CD8-positive, alpha-beta memory T cell (primary cell): ENCODE measurements at places on chromosomes 16 and 17.

DNA sequence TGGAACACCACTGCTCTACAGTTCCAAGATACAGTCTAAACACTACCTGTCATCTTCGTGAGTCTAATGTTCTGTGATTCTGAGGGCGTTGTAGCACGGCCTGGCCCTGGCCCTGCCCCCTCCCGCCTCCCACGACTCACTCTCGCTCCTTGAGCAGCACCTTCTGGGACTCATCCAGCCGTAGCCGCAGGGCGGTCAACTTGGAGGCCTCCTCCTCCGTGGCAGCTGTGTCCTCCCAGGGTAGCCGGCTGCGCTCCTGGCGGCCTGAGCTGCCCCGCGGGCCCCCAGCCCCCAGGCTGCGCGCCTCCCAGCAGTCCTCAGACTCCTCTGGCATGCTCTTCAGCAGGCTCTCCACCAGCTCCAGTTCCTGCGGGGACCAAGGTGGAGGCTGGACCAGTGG, 10.6 kb downstream of the CCDC102A start:
- no peak for DNase-seq
- H3K27ac ChIP-seq: no peak overlapping the region
- H3K27me3 ChIP-seq: no peaks in the 10 kb centered on the region
- no peak overlapping the region for H3K4me3 ChIP-seq

- no peak overlapping the region for H3K4me3 ChIP-seq
- DNase-seq: no peak
- H3K27me3 ChIP-seq: no peaks in the 10 kb centered on the region
- peaks cover 58% of the 10 kb centered on the region for H3K36me3 ChIP-seq
- H3K27ac ChIP-seq: no peak overlapping the region
These were observed 27.4 kb downstream of the NDEL1 start for GRCh38 chr17:8463099-8463498.

DNA sequence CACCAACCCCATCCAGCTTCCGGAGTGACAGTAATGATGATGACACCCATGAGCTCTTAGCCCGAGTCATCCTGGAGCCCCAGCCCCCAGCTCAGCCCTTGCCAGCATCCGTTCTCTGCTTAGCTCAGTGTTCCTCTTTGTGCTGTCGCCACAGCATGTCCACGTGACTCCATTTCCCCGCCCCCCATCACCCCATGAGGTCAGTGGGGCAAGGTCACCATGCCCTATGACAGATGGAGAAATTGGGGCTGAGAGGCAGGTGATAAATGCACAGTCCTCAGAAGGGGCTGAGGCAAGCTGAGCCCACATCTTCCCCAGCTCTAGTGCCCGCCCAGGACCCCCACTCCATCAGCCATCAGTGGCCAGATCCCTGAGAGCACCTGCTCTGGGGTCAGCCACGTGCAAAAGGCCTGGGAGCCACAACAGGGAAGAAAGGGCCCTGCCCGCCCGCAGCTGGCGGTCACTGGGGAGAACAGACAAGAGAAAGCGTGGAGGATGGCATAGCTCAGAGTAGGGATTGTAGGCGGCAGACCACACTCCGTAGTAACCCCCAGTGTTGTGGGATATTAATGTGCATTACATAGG, 17.1 kb downstream of the ITGB4 start:
- no peaks in the 10 kb centered on the region for H3K36me3 ChIP-seq
- H3K27ac ChIP-seq: no peak overlapping the region
- no peaks in the 10 kb centered on the region for H3K4me1 ChIP-seq

DNA sequence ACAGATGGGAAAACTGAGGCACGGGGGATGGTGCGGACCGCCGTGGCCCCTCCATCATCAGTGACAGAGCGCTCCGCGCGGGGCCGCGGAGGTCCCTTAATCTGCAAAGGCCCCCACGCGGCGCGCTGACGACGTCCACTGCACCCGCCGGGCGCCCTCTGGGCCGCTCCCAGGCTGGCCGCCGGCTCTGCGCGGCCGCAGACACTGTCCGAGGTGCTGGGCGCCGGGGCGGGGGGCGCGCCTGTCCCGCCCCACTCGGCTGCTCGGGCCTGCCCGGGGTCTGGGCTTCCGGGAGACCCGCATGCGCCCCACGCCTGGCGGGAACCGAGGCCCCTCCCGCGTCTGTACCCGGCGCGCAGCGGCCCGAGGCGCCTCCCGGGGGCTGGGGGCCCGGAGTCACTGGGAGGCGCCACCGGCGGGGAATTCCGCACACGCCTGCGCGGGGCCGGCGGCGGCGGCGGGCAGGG, 550 bp upstream of the RNF213 start:
- peaks cover 27% of the 10 kb centered on the region for H3K4me1 ChIP-seq
- no peaks in the 10 kb centered on the region for H3K36me3 ChIP-seq
- peak overlapping the region; percentile 89 for H3K27ac ChIP-seq
- no peaks in the 10 kb centered on the region for H3K27me3 ChIP-seq

- H3K27ac ChIP-seq: no peak overlapping the region
- no peaks in the 10 kb centered on the region for H3K27me3 ChIP-seq
- no peak for DNase-seq
- no peaks in the 10 kb centered on the region for H3K36me3 ChIP-seq
- no peak overlapping the region for H3K4me3 ChIP-seq
These were observed 23.8 kb downstream of the OSBPL7 start for GRCh38 chr17:47797797-47798196.

- no peaks in the 10 kb centered on the region for H3K27me3 ChIP-seq
- peaks cover 10% of the 10 kb centered on the region for H3K4me1 ChIP-seq
- no peak overlapping the region for H3K27ac ChIP-seq
- DNase-seq: no peak
These were observed 43.3 kb upstream of the NF1 start for GRCh38 chr17:31051506-31051905.

DNA sequence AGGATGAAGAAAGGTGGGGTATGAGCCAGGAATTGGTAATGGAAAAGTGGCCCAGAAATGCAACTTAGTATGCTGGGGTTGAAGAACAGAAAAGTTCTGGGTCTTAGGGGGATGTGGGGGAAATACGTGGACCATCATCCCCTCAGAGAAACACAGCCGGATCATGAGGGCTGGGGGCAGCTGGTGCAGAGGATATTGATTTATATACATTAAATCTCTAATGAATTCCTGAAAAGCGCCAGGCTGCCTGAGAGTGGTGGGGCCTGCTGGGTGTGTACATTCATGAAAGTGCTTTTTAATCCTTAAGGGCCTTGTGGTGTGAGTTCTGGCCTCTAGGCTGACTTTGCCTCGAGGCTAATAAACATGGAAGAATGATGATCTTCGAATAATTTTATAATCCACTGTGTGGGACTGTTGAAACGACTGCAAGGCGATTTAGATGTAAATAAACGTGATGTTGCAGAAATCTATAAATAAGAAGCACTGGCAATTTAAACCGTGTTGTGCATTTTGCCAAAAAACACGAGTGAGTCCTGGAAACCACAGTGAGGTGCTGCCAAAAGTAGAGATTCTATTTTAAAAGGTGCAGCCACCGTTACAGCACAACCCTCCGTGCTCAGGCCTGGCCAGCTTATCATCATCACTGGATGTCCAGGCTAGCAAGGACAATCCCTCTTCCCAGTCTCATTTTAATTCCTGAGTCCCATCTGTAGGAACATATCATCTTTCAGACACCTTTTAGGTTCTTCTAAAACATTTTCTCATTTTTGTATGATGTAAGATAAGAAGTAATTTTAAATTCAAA, 32.1 kb downstream of the PRKAR1A start:
- H3K4me3 ChIP-seq: no peak overlapping the region
- DNase-seq: no peak
- no peaks in the 10 kb centered on the region for H3K27me3 ChIP-seq
- H3K4me1 ChIP-seq: no peaks in the 10 kb centered on the region
- H3K27ac ChIP-seq: no peak overlapping the region
- H3K36me3 ChIP-seq: no peaks in the 10 kb centered on the region

- no peak overlapping the region for H3K27ac ChIP-seq
- no peak for DNase-seq
- H3K4me3 ChIP-seq: no peak overlapping the region
- no peaks in the 10 kb centered on the region for H3K4me1 ChIP-seq
- H3K36me3 ChIP-seq: no peaks in the 10 kb centered on the region
- no peaks in the 10 kb centered on the region for H3K27me3 ChIP-seq
These were observed 26.9 kb downstream of the IFT140 start for GRCh38 chr16:1584926-1585484.

GRCh38 chr16:79509211-79509631, 91.3 kb downstream of the MAF start:
- no peak for DNase-seq
- H3K4me3 ChIP-seq: no peak overlapping the region
- H3K27ac ChIP-seq: no peak overlapping the region
- H3K36me3 ChIP-seq: no peaks in the 10 kb centered on the region

DNA sequence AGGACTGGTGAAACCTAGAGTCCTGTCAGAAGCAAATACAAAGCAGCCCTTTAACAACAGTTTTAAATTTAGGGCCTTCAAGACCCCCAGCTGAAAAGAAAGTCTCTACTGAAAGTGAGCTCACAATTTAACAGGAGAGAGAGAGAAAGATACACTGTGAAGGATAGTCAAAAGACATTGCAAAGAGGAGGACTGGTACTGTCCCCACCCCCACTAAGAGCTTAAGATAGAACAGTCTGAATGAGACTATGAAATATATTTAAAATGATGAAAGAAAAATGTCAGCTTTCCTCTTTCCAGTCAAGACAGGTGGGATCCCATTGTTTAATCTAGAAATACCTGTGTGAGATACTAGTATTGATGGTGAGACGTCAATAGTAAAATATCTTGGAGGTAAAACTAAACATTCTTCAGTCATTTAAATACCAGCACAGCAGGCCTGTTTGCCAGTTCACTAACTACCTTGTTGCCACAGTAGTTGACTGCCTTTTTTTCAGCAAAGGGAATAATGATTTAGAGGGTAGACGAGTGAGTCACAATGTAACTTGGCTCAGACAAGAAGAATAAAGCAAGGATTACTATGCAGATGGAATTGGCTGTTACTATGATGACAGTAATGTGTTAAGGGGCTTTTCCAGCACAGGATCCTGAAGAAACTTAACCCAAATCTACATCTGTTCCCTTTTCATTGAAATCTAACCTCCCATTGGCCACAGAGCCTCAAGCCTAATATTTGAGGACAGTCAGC, 47.2 kb upstream of the RASL10B start:
- peaks cover 53% of the 10 kb centered on the region for H3K36me3 ChIP-seq
- no peaks in the 10 kb centered on the region for H3K4me1 ChIP-seq
- H3K27ac ChIP-seq: no peak overlapping the region
- no peak overlapping the region for H3K4me3 ChIP-seq
- H3K27me3 ChIP-seq: no peaks in the 10 kb centered on the region

DNA sequence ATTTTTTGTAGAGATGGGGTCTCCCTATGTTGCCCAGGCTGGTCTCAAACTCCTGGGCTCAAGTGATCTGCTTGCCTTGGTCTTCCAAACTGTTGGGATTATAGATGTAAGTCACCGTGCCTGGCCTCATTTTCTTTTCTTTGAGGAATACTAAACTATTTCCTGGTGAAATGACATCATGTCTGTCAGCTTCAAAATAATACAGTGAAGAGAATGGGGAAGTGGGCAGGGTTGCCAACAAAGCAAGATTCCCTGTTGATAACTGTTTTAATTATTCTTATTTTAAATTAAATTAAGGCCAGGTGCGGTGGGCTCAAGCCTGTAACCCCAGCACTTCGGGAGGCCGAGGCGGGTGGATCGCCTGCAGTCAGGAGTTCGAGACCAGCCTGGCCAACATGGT, 21.1 kb downstream of the PIPOX start:
- DNase-seq: no peak
- H3K4me3 ChIP-seq: no peak overlapping the region
- no peak overlapping the region for H3K27ac ChIP-seq
- no peaks in the 10 kb centered on the region for H3K4me1 ChIP-seq
- H3K27me3 ChIP-seq: no peaks in the 10 kb centered on the region

DNA sequence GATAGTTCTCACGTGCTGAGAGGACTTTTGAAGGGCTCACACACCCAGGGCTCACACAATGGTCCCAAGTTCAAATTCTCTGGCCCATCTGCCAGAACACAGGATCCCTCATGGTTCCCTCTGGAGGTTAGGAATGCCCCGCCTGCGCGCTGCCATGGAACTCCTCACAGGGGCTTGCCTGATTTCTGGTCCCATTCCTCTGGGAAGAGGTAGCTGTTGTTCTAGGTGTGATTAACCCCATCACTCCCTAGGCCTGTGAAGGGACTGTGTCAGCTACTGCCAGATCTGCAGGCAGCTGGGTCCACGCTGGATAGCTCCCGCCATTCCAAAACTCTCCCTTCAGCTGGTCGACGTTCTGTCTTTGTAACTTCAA, 2.3 kb upstream of the ARMC5 start:
- H3K36me3 ChIP-seq: no peaks in the 10 kb centered on the region
- peak overlapping the region; percentile 97 for H3K27ac ChIP-seq
- H3K4me3 ChIP-seq: no peak overlapping the region
- DNase-seq: no peak

DNA sequence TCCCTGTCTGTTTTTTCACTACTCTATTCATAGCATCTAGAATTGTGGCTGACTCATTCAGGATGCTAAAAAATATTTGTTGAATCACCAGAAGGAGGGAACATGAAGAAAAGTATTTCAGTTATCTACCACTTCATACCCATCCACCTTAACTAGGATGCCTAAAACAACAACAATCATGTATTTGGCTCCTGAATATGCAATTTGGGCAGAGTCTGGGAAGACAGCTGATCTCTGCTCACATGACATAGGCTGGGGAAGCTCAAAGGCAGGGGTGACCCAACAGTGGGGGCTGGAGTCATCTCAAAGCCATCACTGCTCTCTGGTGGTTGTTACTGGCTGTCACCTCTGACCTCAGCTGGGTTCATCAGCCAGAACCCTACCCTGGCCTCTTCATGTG, 80.1 kb upstream of the RPL38 start:
- H3K4me3 ChIP-seq: no peak overlapping the region
- H3K36me3 ChIP-seq: no peaks in the 10 kb centered on the region
- DNase-seq: no peak
- no peaks in the 10 kb centered on the region for H3K4me1 ChIP-seq
- no peaks in the 10 kb centered on the region for H3K27me3 ChIP-seq

- peaks cover 8% of the 10 kb centered on the region for H3K36me3 ChIP-seq
- H3K4me3 ChIP-seq: no peak overlapping the region
- DNase-seq: peak; percentile 58
These were observed 4.7 kb upstream of the IGSF6 start for GRCh38 chr16:21656795-21657768.

DNA sequence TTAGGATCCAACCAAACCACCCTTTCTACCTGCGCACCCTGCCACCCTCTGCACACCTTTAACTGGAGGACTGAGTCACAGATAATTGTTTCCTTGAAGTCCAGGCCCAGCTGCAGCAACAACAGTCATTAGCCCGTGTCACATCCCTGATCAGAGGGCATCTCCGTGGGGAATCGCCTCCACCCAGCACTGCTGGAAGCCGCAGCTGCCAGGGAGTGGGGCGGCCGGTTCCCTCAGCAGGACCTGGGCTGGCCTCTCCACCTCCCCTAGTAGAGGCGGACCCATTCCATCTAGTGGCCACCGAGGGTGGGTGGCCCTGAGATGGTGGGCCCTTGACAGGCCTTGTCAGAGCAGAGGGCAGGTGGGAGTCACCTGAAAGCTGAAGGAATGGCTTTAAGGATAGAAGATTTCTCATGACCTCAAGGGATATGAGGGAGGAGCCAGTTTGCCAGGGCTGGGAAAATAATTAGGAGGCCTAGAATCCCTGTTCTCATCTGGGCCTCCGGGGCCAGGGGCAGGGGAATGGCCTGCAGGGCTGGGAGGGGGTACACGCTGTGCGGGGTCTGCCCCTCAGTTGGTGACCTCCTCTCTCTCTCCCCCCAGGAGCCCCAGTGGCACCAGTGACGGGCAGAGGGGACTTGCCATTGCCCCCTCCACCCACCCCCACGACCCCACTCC, 6.2 kb downstream of the PRSS53 start:
- no peaks in the 10 kb centered on the region for H3K27me3 ChIP-seq
- H3K27ac ChIP-seq: no peak overlapping the region
- H3K4me3 ChIP-seq: no peak overlapping the region
- no peaks in the 10 kb centered on the region for H3K4me1 ChIP-seq
- DNase-seq: no peak
- peaks cover 19% of the 10 kb centered on the region for H3K36me3 ChIP-seq

- H3K4me1 ChIP-seq: no peaks in the 10 kb centered on the region
- no peaks in the 10 kb centered on the region for H3K27me3 ChIP-seq
- no peak overlapping the region for H3K27ac ChIP-seq
- H3K4me3 ChIP-seq: no peak overlapping the region
These were observed 394.5 kb downstream of the GRIN2A start for GRCh38 chr16:9787717-9788116.
